ENCODE measurements at places on chromosomes 7 and 10.

- DNase-seq: peak; percentile 49
These were observed 121.4 kb downstream of the ZFAND4 start for GRCh38 chr10:45550903-45551786.

DNA sequence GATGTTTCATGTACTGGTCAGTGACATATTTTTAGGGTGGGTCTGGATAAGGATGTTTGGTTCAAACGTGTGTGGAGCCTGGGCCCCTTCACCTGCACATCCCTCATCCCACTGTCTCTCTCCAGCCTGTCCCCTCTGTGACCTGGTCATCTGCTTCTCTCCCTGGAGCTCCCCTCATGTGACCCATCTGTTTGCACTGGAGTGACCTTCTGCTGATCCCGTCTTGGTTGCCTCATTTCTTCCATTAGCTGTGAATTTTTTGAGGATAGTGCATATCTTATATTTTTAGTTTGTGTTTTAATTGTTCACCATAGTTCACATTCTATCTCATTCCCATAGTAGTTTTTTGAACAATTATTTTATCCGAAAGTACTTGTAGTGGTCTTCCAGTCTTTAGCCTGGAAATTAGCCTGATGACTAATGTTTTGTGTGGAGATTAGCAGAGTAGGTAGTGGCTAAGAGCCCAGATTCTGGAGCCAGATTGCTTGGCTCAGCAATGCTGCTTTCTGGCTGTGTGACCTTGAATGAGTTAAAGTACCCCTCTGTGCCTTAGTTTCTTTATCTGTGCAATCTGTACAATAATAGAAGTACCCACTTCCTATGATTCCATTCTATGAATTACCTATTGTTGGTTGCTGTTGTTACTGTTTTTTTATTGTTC, 224.5 kb downstream of the LRMDA start:
- DNase-seq: no peak

DNA sequence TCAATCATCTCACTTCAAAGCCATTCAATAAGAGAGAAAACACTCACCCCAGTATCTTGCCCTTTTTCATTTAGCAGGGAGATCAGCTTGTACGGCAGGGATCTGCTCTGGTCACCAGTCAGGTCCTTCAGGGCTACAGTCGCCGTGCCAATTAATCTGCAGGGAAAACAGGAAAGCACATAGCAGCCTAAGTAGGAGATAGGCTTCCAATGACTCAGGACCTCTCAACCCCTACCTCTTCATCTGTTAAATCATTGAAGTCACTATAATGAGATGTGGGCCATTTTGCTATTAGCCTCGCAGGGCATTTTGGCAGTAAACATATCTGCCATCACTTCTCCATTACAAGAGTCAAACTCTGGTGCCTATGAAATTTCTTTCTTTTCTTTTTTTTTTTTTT, 50.8 kb downstream of the MYOF start:
- DNase-seq: peak; percentile 15

DNA sequence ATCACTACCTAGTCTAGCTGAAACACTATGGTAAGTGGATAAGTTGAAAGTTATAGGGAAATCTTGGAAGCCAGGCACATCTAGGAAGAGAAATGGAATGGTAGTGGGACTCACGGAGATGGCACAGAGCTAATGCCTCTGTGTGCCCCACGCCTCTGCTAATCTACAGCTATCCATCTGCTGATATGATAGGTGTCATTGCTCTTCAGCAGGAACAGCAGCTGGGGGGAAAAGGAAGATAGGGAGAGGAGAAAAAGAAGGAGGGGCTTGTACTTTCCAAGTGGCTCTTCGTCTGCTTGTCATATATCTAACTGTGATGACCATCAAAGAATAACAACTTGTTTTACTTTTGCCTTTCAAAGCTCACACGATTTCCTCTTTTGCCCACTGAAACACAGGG, 1199.1 kb upstream of the SORCS1 start:
- no peak for DNase-seq

DNA sequence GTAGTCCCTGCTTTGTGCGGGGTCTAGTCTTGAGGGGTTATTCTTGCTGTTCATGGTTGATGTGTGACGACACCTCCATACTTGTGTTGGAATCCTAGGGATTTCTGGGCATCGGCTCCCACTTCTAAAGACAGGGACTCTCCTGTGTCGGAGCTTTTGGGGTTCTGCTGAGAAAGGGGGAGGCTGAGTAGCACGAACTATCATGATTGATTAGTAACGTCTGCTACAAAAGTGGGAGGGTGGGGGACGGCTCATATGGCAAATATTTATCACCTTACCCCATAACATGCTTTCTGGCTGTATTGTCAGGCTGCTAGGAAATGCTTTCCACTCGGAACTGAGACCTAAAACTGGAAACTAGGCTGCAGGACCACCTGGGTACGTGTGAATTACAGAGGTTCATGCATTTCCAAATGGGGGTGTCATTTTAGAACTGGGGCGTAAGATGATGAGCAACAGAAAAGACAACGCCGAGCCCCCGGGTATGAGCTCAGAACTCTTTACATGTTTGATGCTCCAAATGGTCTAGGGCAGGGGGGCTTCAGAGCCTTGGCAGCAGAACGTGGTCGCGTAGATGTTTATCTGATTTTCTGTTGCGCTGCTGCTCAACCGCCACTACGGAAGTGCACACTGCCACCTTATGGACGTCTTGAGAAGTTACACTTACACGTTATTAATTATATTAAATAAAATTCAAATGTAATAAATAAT, 15.1 kb upstream of the NME8 start:
- DNase-seq: peak; percentile 44

DNA sequence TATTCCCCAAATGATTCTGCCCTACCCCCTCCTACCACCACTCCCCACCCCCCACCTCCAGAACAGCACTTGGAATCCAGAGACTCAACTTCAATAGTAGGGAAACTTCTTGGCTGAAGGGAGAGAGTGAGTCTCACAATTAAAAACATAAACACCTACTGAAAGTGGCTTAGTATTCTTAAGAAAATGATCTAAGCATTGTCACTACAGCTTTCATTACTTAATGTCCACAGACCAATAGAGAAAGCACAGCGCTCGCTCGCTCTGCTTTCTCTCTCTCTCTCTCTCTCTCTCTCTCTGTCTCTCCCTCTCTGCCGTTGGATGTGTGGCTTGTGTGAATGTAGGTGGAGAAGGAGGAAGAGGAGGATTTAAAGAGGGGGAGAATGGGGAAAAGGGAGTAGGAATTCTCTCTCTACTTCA, 1.5 kb upstream of the SEMA3A start:
- DNase-seq: peak; percentile 51

GRCh38 chr7:115230882-115231571, 309.1 kb downstream of the MDFIC start:
- peak; percentile 97 for DNase-seq

GRCh38 chr10:13152296-13152695, 9.1 kb upstream of the MCM10 start:
- DNase-seq: no peak

GRCh38 chr7:141288626-141289025, 214.8 kb downstream of the TMEM178B start:
- DNase-seq: peak; percentile 87

DNA sequence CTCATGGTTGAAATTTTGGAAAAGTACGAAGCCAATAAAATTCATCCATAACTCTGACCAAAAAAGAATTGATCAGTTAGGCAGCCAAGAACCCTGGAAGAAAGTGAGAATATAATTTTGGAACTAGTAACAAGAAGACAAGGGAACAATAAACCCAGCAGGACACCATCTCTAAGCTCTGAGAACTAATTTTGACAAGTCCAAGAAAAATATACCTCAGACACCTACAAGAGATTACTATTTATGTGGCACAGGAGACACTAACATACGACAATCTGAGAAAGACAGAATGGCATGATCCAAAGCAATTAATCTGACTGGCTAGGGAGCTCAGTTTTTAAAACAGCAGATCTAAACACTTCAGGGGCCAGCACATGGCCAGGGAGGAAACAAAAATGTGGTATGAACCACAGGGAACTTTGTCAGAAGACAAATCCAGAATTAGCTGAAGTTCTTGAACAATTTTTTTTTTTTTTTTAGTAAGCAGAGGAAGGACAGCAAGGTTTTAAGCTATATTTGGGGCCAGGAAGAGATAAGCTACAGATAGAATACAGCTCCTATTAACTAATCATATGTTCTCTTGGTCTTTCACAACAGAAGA, 38.9 kb downstream of the PARD3 start:
- DNase-seq: no peak

GRCh38 chr10:36494371-36494770, 631.0 kb upstream of the ANKRD30A start:
- DNase-seq: peak; percentile 73

- no peak for DNase-seq
These were observed 18.7 kb downstream of the KMT2E start for GRCh38 chr7:105032553-105033214.

- no peak for DNase-seq
These were observed 32.6 kb downstream of the LHPP start for GRCh38 chr10:124494046-124494807.

DNA sequence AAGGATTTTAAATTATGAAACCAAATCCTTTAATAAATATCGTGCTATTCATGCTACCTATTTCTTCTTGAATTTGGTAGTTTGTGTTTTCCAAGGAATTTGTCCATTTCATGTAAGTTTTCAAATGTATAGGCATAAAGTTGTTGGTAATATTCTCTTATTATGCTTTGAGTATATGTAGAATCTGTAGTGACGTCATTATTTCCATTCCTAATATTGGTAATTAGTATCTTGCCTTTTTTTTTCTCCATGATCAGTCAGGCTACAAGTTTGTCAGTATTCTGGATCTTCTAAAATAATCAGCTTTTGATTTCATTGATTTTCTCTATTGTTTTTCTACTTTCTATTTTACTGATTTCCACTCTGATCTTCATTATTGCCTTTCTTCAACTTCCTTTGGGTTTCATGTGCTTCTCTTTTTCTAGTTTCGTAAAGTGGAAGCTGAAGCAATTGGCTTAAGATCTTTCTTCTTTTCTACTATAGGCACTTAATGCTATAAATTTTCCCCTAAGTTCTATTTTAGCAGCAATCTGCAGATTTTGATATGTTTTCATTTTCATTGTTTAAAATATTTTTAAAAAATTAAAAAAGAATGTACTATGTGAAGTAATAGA, 156.5 kb upstream of the HDAC9 start:
- no peak for DNase-seq

- DNase-seq: no peak
These were observed 88.4 kb upstream of the ZMIZ1 start for GRCh38 chr10:78980354-78980753.

DNA sequence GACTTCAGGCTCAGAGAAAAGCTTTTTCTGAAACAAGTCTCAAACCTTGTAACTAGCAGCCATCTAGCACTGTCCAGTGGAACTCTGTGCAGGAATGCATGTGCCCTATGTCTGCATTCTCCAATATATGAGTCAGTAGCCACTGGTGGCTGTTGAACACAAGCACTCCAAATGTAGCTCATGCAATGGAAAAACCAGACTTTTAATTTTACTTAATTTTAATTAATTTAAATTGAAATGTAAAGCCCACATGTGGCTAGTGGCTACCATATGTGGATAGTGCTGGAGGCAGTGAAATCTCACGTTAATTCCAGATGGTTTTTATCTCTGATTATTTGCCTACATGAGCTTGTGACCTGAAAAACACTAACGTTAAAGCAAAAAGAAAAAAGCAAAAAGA, 225.1 kb downstream of the GATA3 start:
- DNase-seq: peak; percentile 62

- DNase-seq: peak; percentile 31
These were observed 244.0 kb upstream of the ZWINT start for GRCh38 chr10:56605051-56605450.

DNA sequence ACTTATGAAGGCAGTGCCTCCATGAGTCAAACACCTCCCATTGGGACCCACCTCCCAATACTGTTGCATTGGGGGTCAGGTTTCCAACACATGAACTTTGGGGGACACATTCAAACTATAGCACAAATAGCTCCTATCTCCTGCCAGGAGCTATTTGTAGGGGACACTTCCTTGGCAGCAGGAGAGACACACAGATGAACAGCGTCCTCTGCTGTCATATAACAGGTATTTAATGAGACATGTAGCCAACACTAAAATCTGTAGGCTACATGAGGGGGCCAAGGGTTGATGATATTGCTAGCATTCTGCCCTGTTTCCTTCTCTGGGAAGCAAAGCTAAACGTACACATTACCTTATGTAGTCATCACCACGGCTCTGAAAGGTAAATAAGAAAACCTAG, 2.6 kb upstream of the GPR26 start:
- DNase-seq: no peak

- DNase-seq: peak; percentile 9
These were observed 623.4 kb upstream of the NRG3 start for GRCh38 chr10:81251457-81252115.

DNA sequence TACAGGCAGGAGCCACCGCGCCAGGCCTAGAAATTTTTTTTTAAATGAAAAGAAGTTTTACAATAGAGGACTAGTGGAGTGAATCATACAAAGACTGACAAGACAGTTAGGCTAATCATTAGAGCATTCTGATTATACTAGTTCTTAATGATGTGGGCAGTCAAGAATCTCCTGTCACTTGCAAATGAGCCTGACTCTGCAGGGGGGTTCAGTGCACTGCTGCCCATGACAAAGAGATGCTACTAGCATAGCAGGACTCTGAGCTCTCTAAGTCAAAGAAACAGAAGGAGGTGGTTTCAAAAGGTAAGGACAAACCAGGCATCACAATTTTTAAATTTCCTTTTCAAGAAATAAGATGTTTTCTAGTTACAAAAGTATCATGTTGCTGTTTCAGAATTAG, 59.0 kb downstream of the CCDC6 start:
- peak; percentile 75 for DNase-seq

DNA sequence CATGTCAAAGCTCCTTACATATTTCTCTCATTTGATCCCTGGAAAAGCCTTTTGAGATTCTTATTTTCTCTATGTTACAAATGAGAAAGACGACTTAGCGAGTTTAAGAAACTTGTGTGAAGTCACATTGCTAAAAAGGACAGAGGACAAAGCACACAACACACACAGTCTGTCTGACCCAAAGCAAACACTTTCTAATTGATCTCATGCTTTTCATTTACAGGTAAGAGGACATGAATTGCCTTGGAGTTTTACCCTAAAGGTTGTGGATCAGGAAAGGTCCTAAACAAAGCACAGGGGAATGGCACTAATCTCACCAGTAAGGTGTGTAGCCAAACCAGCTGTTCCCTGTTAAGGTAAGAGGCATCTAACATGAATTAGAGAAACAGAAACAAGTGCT, 18.7 kb downstream of the SLC35G1 start:
- DNase-seq: no peak

DNA sequence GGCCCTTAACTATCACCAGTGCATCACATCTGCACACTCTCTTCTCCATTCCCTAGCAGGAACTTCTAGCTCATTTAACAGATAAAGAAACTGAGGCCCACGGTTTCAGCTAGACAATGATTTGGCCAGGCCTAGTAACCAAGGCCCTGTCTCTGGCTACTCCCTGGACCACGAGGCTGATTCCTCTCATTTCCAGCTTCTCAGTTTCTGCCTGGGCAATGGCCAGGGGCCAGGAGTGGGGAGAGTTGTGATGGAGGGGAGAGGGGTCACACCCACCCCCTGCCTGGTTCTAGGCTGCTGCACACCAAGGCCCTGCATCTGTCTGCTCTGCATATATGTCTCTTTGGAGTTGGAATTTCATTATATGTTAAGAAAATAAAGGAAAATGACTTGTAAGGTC, 13.5 kb downstream of the AQP1 start:
- DNase-seq: no peak

GRCh38 chr10:92222603-92223262, 68.1 kb downstream of the CPEB3 start:
- DNase-seq: peak; percentile 77

GRCh38 chr7:39317107-39317506, 249.1 kb upstream of the YAE1 start:
- no peak for DNase-seq

- DNase-seq: no peak
These were observed at the start of gene TFR2 for GRCh38 chr7:100641463-100641859. TFR2 (minus strand) TSS chr7:100641552; CDS start chr7:100641509, 43 bp downstream.

Measured in kidney tubule cell (primary cell).